ENCODE measurements at places on chromosomes 4 and X. TPM values are rescaled to one million over a fixed set of nuclear protein-coding genes. Genes with fewer than 3 reads are reported as not detected.

DNA sequence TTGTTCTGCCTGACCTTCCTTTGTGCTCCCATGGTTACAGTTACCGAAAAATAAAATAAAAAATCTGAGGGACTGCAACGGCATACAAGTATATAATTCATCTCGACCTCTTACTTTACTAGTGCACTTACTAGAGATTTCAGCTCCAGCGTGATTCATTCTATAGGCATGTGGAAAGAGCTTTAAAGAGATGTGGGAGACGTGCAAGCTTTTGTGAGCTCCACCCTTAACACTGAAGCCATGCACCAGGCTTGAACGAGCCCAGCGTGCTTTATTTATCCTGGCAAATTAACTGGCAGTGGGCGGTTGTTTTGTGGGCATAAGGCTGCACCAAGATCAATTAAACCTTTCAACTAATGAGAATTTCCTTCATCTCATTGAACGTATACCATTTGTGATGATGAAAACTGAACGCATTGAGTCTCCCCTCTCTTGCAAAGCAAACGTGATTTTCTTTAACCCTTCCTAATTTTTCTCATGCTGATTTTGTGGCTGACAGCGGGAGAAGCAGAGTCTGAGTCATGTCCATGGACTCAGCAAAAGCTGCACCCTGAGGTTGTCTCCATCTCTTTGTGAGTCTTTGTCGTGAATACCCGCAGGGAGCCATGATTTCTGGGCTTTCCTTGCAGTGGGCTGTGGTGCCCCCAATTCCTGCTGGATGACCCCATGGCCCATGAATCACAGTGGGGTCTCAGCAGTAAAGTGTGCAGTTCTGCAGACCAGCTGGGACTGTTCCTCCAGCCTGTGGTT, 60.1 kb downstream of the MXRA5 start:
- no peaks in the 10 kb centered on the region for H3K27me3 ChIP-seq
- peak; percentile 86 for DNase-seq
- peak overlapping the region; percentile 75 for H3K27ac ChIP-seq
- H3K4me3 ChIP-seq: peak overlapping the region; percentile 33

LGI2 gene
- 0.27 TPM for total RNA-seq

GRCh38 chr4:26992657-26993361, 132.2 kb downstream of the STIM2 start:
- no peaks in the 10 kb centered on the region for H3K27me3 ChIP-seq
- no peak overlapping the region for H3K4me3 ChIP-seq
- peak; percentile 94 for DNase-seq
- peaks cover 14% of the 10 kb centered on the region for H3K4me1 ChIP-seq
- H3K27ac ChIP-seq: peak overlapping the region; percentile 56

DNA sequence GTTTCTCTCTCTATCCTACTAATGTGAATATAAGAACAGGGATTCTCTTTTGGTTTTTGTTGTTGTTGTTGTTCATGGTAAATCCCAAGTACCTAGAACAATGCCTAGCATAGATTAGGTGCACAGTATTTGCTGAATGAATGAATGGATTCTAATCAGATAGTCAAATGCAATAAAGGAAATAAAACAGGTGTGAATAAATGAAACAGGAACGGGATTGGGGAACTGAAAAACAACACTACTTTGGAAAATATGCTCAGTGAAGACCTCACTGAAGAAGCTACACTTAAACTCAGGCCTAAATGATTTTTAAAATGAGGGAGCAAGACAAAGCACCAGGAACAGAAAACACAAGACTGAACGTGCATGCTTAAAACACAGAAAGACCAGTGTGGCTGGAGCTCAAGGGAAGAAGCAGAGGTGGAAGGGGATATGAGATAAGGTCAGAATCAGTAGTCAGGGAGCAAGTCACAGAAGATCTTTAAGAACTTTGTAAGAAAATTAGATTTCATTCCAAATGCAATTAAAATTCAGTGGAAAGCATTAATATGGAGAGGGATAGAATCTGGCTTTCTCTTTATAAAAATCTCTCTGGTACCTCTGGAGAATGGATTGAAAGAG, 144.7 kb downstream of the ZAR1 start:
- no peaks in the 10 kb centered on the region for H3K27me3 ChIP-seq
- no peak overlapping the region for H3K27ac ChIP-seq
- H3K36me3 ChIP-seq: no peaks in the 10 kb centered on the region
- no peak overlapping the region for H3K4me3 ChIP-seq
- DNase-seq: no peak

WAS gene
- total RNA-seq: 1.1 TPM

CLNK gene
- not detected for total RNA-seq
